ENCODE measurements at places on chromosomes 11 and 22. TPM values are rescaled to one million over a fixed set of nuclear protein-coding genes. Genes with fewer than 3 reads are reported as not detected.

The SMC1B gene
- total RNA-seq, result 0.58 TPM

The SMIM38 gene
- total RNA-seq, result not detected

- no peak overlapping the region for H3K4me3 ChIP-seq
- H3K27me3 ChIP-seq, result peaks cover 7% of the 10 kb centered on the region
- no peaks in the 10 kb centered on the region for H3K36me3 ChIP-seq
- peaks cover 7% of the 10 kb centered on the region for H3K4me1 ChIP-seq
- no peak for DNase-seq
Observed at GRCh38 chr11:77457340-77457739, 16.6 kb downstream of the PAK1 start.

The HEPACAM gene
- total RNA-seq, result not detected

The CYB5R2 gene
- total RNA-seq, result 0.82 TPM

- no peak overlapping the region for H3K27ac ChIP-seq
- H3K27me3 ChIP-seq, result no peaks in the 10 kb centered on the region
- peaks cover 2% of the 10 kb centered on the region for H3K36me3 ChIP-seq
- no peak for DNase-seq
Observed at GRCh38 chr11:112455791-112456190, 195.1 kb upstream of the PLET1 start.

GRCh38 chr11:132312161-132312560 is 941.7 kb downstream of the NTM start:
- no peak for DNase-seq
- H3K27ac ChIP-seq, result no peak overlapping the region
- no peaks in the 10 kb centered on the region for H3K27me3 ChIP-seq
- H3K4me1 ChIP-seq, result no peaks in the 10 kb centered on the region

DNA sequence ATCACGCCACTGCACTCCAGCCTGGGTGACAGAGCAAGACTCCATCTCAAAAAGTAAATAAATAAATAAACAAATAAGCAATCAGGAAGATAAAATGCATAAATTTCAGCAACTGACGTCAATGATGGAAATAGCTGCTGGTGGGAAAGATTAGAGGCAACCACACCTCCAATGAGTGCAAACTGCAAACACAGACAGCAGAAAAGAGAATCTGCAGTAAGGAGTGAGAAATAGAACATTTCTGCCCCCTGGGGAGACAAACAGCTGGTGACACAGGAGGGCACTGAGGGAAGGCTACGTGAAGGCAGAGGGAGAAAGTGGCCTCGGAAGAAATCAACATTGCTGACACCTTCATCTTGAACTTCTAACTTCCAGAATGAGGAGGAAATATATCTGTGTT is 6.5 kb downstream of the PI4KA start:
- peaks cover 26% of the 10 kb centered on the region for H3K4me1 ChIP-seq
- H3K27me3 ChIP-seq, result no peaks in the 10 kb centered on the region
- no peak overlapping the region for H3K4me3 ChIP-seq
- H3K27ac ChIP-seq, result peak overlapping the region; percentile 7
- DNase-seq, result no peak
- no peaks in the 10 kb centered on the region for H3K36me3 ChIP-seq

- H3K27me3 ChIP-seq, result no peaks in the 10 kb centered on the region
- no peaks in the 10 kb centered on the region for H3K36me3 ChIP-seq
Observed at GRCh38 chr11:101049123-101049522, 80.5 kb downstream of the PGR start.

The GNAZ gene
- 0.35 TPM for total RNA-seq

- H3K4me3 ChIP-seq, result no peak overlapping the region
- peaks cover 20% of the 10 kb centered on the region for H3K27me3 ChIP-seq
- no peaks in the 10 kb centered on the region for H3K36me3 ChIP-seq
- DNase-seq, result no peak
- H3K4me1 ChIP-seq, result no peaks in the 10 kb centered on the region
- H3K27ac ChIP-seq, result no peak overlapping the region
Observed at GRCh38 chr11:33553486-33553885, 147.1 kb downstream of the C11orf91 start.

The SSTR3 gene
- 10.1 TPM for total RNA-seq

The PANX2 gene
- total RNA-seq, result 0.10 TPM

DNA sequence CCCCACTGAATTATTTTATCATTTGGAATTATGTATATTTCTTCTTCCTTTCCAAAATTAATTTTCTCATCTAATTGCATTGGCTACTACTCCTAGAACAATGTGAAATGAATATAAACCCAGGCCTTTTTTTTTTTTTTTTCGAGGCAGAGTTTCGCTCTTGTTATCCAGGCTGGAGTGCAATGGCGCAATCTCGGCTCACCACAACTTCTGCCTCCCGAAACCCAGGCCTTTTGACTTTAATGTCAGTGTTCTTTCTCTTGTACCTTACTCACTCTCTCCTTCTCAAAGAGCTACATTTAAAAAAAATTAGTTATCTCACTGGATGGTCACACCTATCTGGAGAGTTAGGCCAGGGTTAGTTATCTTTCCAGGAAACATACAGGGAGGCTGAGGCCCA is 35.3 kb upstream of the LRRC32 start:
- H3K27ac ChIP-seq, result no peak overlapping the region
- H3K36me3 ChIP-seq, result no peaks in the 10 kb centered on the region
- H3K4me3 ChIP-seq, result no peak overlapping the region
- H3K27me3 ChIP-seq, result peaks cover 7% of the 10 kb centered on the region

GRCh38 chr22:44459041-44459440 is 39.0 kb downstream of the RTL6 start:
- peaks cover 64% of the 10 kb centered on the region for H3K4me1 ChIP-seq
- H3K36me3 ChIP-seq, result peaks cover 19% of the 10 kb centered on the region
- H3K4me3 ChIP-seq, result no peak overlapping the region
- H3K27me3 ChIP-seq, result peaks cover 2% of the 10 kb centered on the region

- peaks cover 7% of the 10 kb centered on the region for H3K36me3 ChIP-seq
- no peaks in the 10 kb centered on the region for H3K27me3 ChIP-seq
- no peak overlapping the region for H3K4me3 ChIP-seq
- DNase-seq, result no peak
Observed at GRCh38 chr11:108117746-108118371, 3.5 kb upstream of the ACAT1 start.

GRCh38 chr11:5618807-5619206 is 6.0 kb upstream of the TRIM34 start:
- no peak overlapping the region for H3K27ac ChIP-seq
- no peak for DNase-seq
- H3K4me3 ChIP-seq, result no peak overlapping the region
- H3K36me3 ChIP-seq, result peaks cover 4% of the 10 kb centered on the region
- H3K4me1 ChIP-seq, result peaks cover 5% of the 10 kb centered on the region

The CARD16 gene
- 92.5 TPM for total RNA-seq

The GAB4 gene
- total RNA-seq, result not detected

- DNase-seq, result no peak
- no peak overlapping the region for H3K4me3 ChIP-seq
- peaks cover 57% of the 10 kb centered on the region for H3K4me1 ChIP-seq
- no peaks in the 10 kb centered on the region for H3K27me3 ChIP-seq
Observed at GRCh38 chr11:122673701-122674100, 18.2 kb downstream of the UBASH3B start.

Measured in activated CD4-positive, alpha-beta T cell treated with anti-CD3 and anti-CD28 coated beads, Interleukin-2, amount 10 ng/mL, durations not matched to agents 7 days and 5 days (primary cell).